H54 (cell line): ENCODE measurements at places on chromosomes 1 and 21.
A peak's percentile ranks its signal among the peaks of the same experiment; 100 is the strongest.

DNA sequence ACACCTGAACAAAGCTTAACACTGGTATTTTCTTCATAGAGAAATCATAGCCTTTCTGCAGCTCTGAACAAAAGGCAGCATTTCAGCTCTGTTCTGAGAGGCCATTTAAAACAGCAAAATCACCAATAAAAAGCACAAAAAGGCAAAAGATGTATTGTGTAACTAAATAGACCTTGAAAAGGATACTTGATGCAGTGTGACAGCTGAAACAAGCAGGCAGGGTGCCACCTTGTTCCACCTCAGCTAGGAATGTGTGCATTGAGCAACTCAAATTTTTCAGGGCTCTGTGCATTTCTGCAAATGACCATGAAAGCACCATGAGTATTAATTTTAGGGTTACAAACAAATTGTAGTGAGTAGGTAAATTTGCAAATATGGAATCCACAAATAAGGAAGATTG lies 65.8 kb downstream of the RHOU start:
- DNase-seq = no peak

DNA sequence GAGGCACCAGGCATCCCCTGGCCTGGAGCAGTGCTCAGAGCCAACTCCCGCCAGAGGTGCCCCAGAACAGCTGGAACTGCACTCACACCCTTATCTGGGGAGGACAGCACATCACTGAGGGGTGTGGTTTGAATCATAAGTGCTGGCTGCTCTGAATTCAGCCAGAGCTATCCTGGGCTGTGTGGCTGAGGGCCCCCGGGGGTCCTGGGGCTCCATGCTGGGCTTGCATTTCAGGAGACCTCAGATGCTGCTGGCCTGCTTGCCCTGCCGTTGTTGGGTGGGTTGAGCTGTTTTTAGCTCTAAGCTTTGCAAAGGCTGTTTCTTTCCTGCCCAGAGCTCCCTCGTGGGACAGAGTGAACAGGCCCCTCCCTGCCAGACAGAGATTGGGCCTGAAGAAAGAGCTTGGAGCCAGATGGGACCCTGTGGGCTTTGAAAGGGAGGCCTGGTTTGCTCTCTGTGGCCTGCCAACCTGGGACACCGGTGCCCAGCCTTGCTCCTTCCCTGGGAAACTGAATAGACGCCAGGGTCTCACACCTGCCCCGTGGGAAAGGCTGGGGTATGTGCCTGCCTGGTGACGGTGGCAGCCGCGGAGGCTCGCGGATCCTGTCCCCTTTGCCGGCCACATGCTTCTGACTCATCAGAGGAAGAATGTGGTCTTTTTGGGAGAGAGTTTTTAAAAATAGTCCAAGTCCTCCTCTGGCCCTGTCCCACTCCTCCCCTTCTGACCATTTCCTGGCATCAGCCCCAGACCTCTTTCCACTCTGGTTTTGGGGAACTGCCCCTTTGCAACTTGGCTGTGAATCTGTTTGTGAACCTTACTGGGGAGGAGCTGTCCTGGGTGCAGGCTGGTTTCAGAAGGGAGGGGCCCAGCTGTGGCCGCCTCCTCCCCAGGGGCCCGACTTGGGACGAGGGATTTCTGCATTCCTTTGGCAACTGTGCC lies 30.0 kb downstream of the ARHGEF10L start:
- DNase-seq = peak; percentile 60

DNA sequence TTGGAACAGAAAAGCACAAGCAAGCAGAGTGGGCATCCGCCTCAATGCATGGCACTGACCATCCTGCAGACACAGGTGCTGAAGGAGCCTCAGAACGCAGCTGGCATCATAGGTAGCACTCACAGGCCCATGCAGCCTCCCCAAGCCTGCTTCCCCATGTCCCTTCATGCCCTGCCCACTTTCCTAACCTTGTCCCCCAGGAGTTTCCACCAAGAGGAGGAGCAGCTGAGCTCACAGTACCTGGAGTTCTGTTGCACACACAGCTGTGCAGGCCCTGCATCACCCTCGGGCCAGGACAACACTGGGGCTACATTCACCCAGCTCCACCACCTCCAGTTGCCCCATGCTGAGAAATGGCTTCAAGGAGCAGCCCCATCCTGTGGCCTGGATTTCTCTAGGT lies 83.4 kb downstream of the SETD4 start:
- no peak for DNase-seq

- peak; percentile 72 for DNase-seq
Measured at GRCh38 chr1:24201941-24202440, 14.9 kb upstream of the IFNLR1 start.
